ENCODE measurements at places on chromosomes 2 and 18.

GRCh38 chr18:24543795-24544498 is 83.5 kb downstream of the HRH4 start:
- no peak for DNase-seq

- DNase-seq: no peak
Measured at GRCh38 chr2:159410276-159410675, 123.8 kb upstream of the WDSUB1 start.

DNA sequence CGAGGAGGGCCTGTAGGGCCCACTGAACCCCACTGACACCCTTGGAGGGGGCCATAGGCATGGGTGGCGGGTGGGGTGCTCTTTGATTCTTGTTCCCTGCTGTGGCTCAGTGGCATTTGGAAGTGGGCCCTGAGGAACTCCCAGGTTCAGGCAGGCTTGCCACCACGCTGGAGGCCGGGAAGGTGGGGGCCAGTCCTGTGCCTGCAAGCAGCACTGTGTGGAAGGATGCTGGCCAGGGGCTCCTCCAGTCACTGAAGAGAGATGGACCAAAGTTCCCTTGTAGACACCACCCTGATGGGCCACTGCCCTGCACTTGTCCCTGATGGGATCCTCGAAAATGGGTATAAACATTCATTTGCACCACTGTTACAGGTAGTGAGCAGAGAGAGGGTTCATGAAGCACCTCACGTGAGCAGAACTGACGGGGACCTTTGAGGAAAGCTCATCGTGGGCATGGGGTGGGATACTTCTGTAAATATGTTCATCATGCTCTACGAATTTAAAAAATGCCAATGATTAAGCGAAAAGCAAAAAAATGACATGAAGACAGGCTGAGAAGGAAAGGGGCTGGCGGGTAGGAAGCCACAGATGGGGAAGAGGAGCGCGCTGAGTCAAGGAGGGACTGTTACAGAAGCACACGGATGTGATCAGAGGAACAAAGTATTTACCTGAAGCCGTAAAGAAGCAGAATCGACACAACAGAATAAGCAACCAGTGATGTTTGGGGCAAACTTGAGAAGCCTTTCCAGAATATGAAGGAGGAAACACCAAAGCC is 45.2 kb upstream of the ASB1 start:
- DNase-seq: no peak

GRCh38 chr18:35610089-35610488 is 28.5 kb downstream of the GALNT1 start:
- no peak for DNase-seq

DNA sequence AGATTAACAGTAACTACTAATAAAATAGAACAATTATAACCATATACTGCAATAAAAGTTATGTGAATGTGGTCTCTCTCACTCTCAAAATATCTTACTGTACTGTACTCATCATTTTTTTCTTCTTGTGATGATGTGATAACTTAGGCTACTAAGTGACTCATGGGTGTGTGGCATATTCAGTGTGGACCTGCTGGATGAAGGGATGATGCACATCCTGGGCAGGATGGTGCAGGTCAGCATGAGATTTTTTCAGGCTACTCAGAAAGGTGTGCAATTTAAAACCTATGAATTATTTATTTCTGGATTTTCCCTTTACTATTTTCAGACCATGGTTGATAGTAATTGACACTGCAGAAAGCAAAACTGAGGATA is 90.7 kb downstream of the NCKAP5 start:
- no peak for DNase-seq
